Stimulated activated CD4-positive, alpha-beta T cell treated with anti-CD3 and anti-CD28 coated beads, TNF-alpha, amount 100 ng/mL, for 24 hours (primary cell): ENCODE measurements at places on chromosomes 2 and 18.
A peak's percentile ranks its signal among the peaks of the same experiment; 100 is the strongest.

- no peak for DNase-seq
These were observed 44.0 kb downstream of the ACKR3 start for GRCh38 chr2:236613612-236614011.

GRCh38 chr2:159985656-159986055, 76.8 kb downstream of the PLA2R1 start:
- DNase-seq: no peak

- no peak for DNase-seq
These were observed 28.4 kb upstream of the ACVR1C start for GRCh38 chr2:157657101-157657500.

DNA sequence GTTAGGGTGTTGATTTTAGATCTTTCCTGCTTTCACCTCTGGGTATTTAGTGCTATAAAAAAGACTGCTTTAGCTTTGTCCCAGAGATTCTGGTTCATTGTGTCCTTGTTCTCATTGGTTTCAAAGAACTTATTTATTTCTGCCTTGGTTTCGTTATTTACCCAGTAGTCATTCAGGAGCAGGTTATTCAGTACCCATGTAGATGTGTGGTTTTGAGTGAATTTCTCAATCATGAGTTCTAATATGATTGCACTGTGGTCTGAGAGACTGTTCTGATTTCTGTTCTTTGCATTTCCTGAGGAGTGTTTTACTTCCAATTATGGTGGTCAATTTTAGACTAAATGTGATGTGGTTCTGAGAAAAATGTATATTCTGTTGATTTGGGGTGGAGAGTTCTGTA, 167.1 kb upstream of the KYNU start:
- DNase-seq: no peak

- DNase-seq: no peak
These were observed 526.8 kb downstream of the TDRD15 start for GRCh38 chr2:21650569-21650968.

- DNase-seq: no peak
These were observed 3.1 kb downstream of the RAB11FIP5 start for GRCh38 chr2:73109431-73110167.

GRCh38 chr2:159797543-159798375, at the start of gene CD302:
Gene CD302, minus strand, starts transcription at chr2:159798208. Its CDS starts 10 bp downstream, at chr2:159798198.
- DNase-seq: no peak

DNA sequence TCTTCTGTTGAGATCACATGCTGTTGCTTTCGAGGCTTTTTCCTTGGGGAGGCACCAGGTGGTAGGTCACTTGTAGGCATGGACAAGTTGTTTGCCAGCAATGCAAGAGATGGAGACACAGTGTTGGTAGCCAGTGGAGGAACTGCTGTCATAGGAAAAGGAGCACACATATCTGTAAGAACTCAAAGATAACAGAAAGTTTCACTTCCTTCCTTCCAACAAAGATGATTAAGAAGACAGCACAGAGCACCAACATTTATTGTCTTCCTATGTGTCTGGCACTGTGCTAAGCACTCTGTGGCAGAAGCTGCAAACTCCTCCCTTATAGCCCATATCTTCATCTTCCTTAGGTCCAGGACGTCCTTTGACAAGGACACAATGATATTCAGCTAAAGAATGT, 64.5 kb upstream of the AMMECR1L start:
- DNase-seq: no peak

DNA sequence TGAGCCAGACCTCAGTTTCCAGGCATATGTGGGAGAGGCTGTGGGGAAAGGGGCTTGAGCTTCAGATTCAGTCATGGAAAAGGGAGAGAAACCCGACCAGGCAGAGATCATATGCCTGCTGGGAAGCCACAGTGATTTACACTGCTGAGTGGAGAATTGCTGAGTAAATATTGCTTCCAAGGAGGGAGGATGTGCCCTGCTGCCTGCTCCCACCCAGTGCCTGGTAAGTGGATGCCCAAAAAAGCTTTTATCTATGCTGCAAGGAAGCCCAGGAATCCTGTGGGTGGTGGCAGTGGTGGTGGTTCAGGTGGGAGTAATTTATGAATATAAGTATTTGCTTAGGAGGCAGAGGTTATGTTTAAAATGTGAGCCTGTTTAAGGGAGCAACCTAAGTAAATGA, 39.5 kb downstream of the INO80C start:
- no peak for DNase-seq

DNA sequence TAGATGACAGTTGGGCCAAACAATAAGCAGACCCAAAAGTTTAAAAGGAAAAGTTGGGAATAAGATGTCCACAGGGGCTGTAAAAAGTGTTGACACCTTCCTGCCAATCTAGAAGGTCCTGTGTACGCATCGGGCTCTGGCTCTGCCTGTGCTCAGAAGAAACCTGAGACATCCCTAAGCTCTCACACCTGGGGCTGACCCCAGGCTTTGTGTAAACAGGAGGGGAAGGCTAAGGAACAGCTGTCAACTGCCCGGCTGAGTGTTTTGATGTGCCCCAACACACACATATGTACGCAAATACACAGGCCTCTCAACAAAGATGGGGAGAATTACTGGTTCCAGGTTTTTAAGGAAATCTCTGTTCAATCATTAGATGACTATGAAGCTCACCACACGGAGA, 59.5 kb downstream of the TMEM131 start:
- DNase-seq: no peak

GRCh38 chr2:238431456-238431855, 4.7 kb downstream of the ASB1 start:
- DNase-seq: no peak

- no peak for DNase-seq
These were observed 1.0 kb downstream of the EPHA4 start for GRCh38 chr2:221571025-221571550.

DNA sequence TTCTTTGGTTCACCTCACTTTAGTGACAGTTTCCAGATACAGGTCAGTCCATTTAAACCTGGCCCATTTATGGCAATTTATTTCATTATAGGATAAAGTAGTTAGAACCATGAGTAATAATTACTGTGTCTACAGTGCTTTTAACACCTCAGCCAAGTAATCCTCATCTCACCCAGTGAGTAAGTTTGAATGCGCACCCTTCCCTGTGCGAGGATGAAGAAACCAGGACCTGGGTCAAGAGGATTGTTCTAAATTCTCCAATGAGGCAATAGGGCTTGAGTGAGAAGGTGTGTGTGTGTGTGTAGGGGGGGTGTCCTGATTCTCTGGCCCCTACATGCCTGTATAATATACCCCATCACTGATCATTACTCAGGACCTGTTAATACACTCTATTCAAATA, 854 bp upstream of the MYO1B start:
- DNase-seq: no peak

DNA sequence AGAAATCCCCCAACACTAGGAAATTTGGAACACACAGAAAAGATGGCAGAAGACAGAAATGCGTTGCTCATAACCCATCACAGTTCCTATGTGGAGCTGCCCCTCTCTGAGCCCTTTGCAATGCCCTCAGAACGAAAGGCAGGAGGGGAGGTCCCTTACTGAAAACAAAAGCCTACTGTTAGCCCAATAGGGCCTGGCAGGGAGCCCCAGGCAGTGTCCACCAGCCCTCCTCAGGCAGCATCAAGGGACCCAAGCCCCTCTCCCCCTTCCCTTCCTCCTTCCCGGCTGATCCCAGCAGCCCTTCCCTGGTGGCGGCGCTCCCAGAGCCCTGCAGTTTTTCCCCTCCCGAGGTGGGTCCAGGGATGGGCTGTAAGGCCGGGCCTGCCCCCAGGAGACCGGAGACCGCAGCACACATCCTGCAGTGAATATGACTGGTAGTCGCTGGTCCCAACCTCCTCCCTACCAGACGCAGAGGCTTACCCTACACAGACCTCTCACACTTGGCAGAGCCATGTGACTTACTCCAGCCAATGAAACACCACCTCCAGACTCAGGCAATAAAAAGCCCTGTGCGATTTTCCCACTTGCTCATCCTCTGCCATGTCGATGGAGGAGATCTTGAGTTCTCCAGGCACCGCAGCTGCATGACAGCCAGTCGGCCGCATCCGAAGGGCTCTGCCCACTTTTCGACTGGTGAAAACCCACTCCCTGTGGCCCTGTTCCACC, 19.4 kb upstream of the DUSP2 start:
- no peak for DNase-seq

- DNase-seq: no peak
These were observed 22.3 kb upstream of the RHOB start for GRCh38 chr2:20424300-20425290.

- DNase-seq: no peak
These were observed 8.0 kb upstream of the KCMF1 start for GRCh38 chr2:84962917-84963316.

- peak; percentile 14 for DNase-seq
These were observed 44.5 kb downstream of the TMEM182 start for GRCh38 chr2:102806250-102806837.

- DNase-seq: no peak
These were observed 53.6 kb upstream of the CTDP1 start for GRCh38 chr18:79625924-79626561.

DNA sequence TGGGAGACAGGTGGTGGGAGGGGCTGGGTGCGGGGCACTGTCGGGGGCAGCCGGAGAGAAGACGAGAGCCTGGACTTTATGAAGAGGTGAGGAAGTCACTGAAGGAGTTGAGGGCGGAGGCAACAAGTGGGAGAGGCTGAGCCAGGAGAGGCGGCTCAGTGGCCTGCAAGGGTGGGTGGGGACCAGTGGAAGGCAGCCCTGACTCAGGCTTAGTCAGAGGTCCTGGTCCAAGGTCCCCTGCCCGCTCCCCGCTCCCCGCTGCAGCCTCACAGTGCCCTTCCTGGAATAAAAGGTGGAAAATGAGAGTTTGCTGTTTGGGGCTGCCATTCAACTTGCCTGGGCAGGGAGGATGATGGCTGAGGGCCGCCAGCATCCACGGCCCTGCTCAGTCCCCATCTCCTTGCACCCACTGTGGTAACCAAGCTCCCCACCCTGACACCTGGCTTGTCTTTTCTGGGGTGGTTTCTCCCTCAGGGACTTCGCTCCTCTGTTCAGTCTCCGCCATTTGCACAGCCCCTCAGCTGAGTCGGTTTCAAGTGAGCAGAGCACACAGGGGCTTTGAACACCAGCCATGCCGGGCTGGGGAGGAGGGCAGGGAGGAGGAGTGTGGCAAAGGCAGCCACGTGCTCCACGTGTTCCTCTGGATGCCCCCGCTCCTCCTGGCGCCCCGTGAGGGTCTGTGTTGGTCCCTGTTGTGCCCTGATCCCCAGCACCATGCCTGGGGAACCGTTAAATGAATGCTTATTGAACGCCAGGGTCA, 13.7 kb upstream of the RALB start:
- no peak for DNase-seq

GRCh38 chr2:5736886-5737285, 44.7 kb downstream of the SOX11 start:
- no peak for DNase-seq

GRCh38 chr2:144835634-144836350, 315.9 kb upstream of the ZEB2 start:
- no peak for DNase-seq

DNA sequence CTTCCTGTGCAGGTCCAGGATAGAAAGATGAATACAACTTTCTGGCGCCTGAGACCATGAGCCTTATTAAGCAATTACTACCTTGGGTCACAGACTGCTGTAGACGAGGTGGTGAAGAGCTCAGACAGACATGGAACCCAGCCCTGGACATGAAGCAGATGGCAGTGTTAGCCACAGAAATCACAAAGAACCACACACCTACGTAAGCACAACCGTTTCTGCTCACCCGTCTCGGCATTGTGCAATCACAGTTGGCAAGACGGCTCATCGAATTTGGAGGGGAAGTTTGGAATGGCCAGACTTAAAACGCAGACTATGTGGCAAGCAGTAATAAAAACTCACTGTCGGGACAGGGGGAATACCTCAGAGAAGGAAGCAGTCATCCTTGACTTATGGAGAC, 24.3 kb upstream of the ASPRV1 start:
- no peak for DNase-seq

- DNase-seq: no peak
These were observed 25.6 kb downstream of the IKZF2 start for GRCh38 chr2:213125646-213126347.

GRCh38 chr18:331221-331821, 63.5 kb upstream of the THOC1 start:
- no peak for DNase-seq

GRCh38 chr2:240640939-240641338, 15.7 kb downstream of the GPR35 start:
- no peak for DNase-seq

- DNase-seq: no peak
These were observed 20.9 kb downstream of the SLC39A10 start for GRCh38 chr2:195677884-195678283.

DNA sequence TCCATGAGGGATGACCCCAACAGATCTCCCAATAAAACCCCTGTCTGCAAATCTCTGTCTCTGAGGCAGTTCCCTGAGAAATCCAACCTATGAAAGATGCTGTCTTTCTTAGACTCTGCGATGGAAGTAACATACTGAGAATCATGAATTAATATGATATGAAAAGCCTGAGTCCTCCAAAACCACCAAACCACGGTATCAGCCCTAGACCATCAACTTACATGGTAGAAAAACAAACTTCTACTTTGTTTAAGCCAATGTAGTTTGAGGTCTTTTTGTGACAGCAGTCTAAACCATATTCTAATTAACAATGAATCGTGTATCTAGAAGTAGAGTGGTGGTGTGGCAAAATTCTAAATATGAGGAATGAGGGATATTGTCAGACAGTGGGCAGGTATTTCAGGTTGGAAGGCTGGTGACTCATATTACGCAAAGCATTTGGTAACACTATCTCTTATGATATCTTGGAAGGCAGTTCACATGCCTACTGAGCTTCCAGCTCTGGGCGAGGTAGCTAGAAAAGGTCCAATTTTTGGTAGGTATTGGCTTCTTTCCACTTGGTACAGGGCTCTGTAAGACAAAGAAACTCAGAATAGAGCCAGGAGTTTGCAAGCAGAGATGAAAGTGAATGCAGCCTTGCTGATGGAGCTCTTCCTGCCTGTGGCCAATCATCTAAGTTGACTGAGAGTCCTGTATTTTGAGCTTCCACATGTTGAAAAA, 215.8 kb downstream of the ZFP36L2 start:
- no peak for DNase-seq

DNA sequence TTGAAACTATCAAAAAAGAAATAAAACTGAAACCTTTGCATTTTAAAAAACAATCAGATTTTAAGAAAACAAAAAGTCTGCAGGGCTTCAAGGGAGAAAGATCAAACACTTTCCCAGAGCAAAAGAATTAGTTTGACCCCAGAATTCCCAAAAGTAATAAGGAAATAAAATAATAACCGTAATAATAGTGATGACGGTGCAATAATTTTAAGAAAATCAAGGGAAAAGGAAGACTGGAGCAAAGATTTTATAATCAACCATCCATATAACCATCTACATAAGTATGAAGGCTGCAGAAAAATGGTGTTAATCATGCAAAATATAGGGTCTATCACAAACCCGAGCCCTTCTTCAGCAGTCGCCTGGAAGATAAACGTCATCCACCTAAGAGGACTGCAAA, 634.8 kb downstream of the GALR1 start:
- no peak for DNase-seq

DNA sequence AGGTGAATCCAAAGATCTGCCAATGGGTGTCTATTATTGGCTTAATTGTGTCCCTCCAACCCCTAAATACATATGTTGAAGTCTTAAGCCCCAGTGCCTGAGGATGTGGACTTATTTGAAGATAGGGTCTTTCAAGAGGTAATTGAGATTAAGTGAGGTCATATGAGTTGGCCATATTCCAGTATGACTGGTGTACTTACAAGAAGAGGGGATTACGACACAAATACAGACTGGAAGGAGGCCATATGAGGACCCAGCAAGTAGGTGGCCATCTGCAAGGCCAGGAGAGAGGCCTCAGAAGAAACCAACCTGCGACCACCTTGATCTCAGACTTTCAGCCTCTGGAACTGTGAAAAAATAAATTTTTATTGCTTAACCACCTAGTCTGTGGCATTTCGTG, 121.1 kb upstream of the FN1 start:
- no peak for DNase-seq

- no peak for DNase-seq
These were observed 338.6 kb downstream of the STK39 start for GRCh38 chr2:167908786-167909185.
